Right cardiac atrium (tissue), 5 donors: ENCODE measurements at places on chromosomes 5 and 9. TPM values are rescaled to one million over a fixed set of nuclear protein-coding genes. Genes with fewer than 3 reads are reported as not detected.

The SLC36A2 gene
- 0.14 TPM for polyA plus RNA-seq

The ORM2 gene
- polyA plus RNA-seq = 0.27 TPM

The PCDHB16 gene
- polyA plus RNA-seq = 1.3 TPM

The ENHO gene
- 3.2 TPM for polyA plus RNA-seq

The TMC1 gene
- polyA plus RNA-seq = 0.05 TPM

The TUSC1 gene
- polyA plus RNA-seq = 15.0 TPM

The GMCL2 gene
- polyA plus RNA-seq = not detected

The FGD3 gene
- polyA plus RNA-seq = 1.1 TPM

The CARTPT gene
- 0.29 TPM for polyA plus RNA-seq

The PCDHB14 gene
- polyA plus RNA-seq = 2.3 TPM

The FRMD3 gene
- 65.7 TPM for polyA plus RNA-seq

The PROP1 gene
- polyA plus RNA-seq = not detected

The FBXO4 gene
- polyA plus RNA-seq = 5.5 TPM

The CCDC171 gene
- 0.61 TPM for polyA plus RNA-seq

The WNK2 gene
- 167 TPM for polyA plus RNA-seq

The DHFR gene
- polyA plus RNA-seq = 8.7 TPM

The PSD2 gene
- polyA plus RNA-seq = 0.02 TPM

The ARL14EPL gene
- not detected for polyA plus RNA-seq

The PCDH1 gene
- 9.2 TPM for polyA plus RNA-seq

The SOX30 gene
- polyA plus RNA-seq = 0.41 TPM

The SPATA31C1 gene
- polyA plus RNA-seq = not detected

The GDF9 gene
- 0.18 TPM for polyA plus RNA-seq

The CLK4 gene
- 15.5 TPM for polyA plus RNA-seq

The SLC34A3 gene
- polyA plus RNA-seq = not detected

The C9orf153 gene
- 0.18 TPM for polyA plus RNA-seq

The SPINK7 gene
- not detected for polyA plus RNA-seq

The GABBR2 gene
- polyA plus RNA-seq = not detected

The DOCK2 gene
- 1.00 TPM for polyA plus RNA-seq

The AQP7 gene
- 161 TPM for polyA plus RNA-seq

The FOXE1 gene
- polyA plus RNA-seq = not detected

The PPIC gene
- polyA plus RNA-seq = 47.3 TPM
